ENCODE measurements at places on chromosomes 2 and 18.

- no peak for DNase-seq
Measured at GRCh38 chr2:85718885-85719492, 24.8 kb downstream of the GNLY start.

DNA sequence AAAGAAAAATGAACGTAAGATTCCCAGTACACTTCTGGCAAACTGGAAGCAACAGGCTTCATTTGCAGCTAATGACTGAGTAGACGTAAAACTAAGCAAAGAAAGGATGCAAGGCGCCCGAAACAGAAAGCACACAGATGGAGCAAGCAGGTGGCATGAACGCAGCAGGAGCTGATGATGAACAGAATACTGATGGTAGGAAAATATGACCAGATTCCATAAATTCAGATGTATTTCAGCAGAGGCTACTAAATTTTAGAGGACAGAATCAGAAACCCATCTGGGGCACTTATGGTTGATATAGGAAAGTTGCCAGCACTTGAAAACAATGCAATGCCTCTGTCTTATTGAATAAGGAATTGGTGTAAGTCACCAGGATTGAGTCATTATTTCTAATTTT, 658.7 kb upstream of the LINC00305 start:
- DNase-seq, result no peak

- DNase-seq, result peak; percentile 0
Measured at GRCh38 chr2:229342376-229342775, 71.3 kb upstream of the PID1 start.

- DNase-seq, result no peak
Measured at GRCh38 chr2:232926431-232926939, 56.4 kb downstream of the SNORC start.

GRCh38 chr2:223096235-223096970, 44.4 kb downstream of the KCNE4 start:
- no peak for DNase-seq

GRCh38 chr18:79971986-79972385, 7.5 kb downstream of the HSBP1L1 start:
- DNase-seq, result no peak

DNA sequence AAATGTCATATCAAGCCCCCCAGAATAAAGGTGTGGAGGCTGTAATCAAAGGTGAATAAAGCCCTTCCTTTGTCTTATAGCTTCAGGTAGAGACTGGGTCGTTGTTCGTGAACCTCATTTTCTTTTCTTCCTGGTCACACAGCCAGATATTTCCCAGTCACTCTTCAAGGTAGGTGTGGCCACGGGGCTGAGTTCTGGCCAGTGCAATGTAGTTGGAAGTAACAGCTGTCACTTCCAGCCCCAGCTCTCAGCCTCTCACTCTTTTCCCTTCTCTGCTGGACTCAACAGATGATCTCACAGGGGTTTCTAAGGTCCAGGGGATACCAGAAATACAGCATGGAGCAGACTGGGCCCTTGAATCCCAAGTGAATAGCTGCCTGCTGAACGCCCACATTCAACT, 15.8 kb upstream of the TRPM8 start:
- DNase-seq, result no peak

DNA sequence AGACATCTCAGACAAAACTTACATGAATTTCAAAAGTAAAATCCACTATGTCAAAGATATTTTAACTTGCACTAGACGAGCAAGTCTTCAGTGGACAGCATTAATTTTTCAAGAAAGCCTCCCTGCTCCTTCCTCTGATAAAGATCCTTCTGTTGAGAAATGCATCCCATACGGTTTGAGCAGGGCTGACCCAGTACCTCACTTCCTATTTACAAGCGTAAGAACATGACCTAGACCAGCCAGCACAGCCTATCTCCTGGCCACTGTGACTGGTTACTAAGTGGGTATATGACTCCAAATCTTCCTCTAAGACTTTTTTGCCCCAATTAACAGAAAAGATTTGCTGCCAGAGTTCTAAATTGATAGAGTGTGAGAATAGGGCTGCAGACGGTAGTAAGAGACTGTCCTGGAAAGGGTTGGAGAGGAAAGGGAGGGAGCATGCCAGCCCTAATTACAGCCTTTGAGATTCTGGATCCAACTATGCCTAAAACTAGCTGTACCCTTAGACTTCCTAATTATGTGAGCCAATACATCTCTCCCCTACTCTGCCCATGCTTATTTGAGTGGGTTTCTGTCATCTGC, 108.4 kb downstream of the PRELID3A start:
- no peak for DNase-seq

DNA sequence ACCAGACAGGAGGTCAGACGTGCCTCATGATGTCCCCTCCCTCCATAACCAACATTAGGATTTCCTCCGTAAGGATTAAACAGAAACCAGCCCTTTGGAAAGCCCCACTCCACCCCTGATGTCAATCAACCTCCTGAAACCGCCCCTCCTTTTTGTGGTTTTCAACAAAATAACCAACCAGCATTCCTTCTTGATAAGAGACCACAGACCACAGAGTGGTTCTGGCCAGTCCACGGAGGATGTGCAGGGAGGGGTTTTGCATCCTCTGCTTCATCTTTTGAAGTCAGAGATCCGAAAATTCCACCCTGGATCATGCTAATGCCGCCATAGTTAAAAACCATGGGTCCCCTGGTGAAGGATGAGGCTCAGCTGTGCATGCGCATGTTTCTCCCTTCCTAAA, 180.0 kb upstream of the CCDC150 start:
- DNase-seq, result peak; percentile 6
